Posterior cingulate gyrus (tissue), 11 donors: ENCODE measurements at places on chromosomes 13 and 19.

GRCh38 chr13:43153436-43154090, 130.2 kb downstream of the DNAJC15 start:
- no peak for DNase-seq

GRCh38 chr13:37241786-37242185, 136.3 kb upstream of the CSNK1A1L start:
- DNase-seq, result no peak

DNA sequence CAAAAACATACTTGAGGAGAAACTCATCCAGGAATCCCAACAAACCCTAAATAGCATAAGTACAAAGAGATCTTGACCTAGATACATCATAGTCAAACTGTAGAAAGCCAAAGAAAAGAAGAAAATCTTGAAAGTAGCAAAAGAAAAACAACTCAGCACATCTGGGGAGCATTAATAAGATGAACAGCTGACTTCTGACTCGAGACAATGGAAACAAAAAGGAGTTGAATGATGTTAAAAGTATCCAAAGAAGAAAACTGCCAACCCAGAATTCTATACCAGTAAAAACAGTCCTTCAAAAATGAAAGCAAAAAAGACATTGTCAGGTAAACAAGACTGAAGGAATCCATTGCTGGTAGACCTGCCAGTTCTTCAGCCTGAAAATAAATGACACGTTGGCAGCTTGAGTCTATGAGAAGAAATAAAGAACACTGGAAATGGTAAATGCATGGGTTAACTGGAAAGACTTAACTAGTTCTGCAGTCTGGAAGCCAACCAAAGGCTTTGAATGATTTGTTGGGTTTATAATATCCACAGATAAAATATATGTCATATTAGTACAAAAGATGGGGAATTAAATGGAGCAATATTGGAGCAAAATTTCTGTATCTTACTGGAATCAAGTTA, 46.8 kb downstream of the TSSK6 start:
- DNase-seq, result no peak

- DNase-seq, result no peak
Measured at GRCh38 chr13:31172535-31172934, 10.8 kb upstream of the HSPH1 start.

DNA sequence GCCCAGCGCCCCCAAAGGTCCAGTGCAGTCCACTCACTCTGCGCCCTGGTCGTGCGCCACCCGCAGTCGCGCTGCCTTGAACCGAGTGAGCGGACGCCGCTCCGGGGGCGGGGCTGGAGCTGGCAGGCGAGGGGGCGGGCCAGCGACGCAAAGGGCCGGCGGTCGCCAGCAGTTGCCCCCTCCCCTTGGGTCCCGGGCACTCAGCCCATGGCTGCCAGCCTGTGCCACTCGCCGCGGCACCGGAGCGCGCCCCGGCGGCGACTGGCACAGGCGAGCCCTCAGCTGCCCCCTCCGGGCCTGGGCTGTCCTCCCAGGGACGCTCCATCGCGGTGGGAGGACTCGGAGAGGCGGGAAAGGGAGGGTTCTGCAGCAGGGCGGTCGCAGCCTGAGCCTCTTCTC, at the start of gene S1PR5:
TSS of gene S1PR5 (minus strand) at position 87 of the 399 bp plus-strand sequence. CDS start 2,436 bp downstream, outside the sequence.
- peak; percentile 98 for DNase-seq
